ENCODE measurements at places on chromosomes 2 and 18. TPM values are rescaled to one million over a fixed set of nuclear protein-coding genes. Genes with fewer than 3 reads are reported as not detected.
A peak's percentile ranks its signal among the peaks of the same experiment; 100 is the strongest.

The DPYSL5 gene
- total RNA-seq = 0.19 TPM

The RAMP1 gene
- 253 TPM for total RNA-seq

The TRIM54 gene
- 218 TPM for total RNA-seq

The NUP35 gene
- 7.0 TPM for total RNA-seq

The MEP1B gene
- total RNA-seq = 0.13 TPM

The NGEF gene
- total RNA-seq = 0.24 TPM

- no peak for DNase-seq
These were observed 38.7 kb upstream of the ANXA4 start for GRCh38 chr2:69703189-69703588.

DNA sequence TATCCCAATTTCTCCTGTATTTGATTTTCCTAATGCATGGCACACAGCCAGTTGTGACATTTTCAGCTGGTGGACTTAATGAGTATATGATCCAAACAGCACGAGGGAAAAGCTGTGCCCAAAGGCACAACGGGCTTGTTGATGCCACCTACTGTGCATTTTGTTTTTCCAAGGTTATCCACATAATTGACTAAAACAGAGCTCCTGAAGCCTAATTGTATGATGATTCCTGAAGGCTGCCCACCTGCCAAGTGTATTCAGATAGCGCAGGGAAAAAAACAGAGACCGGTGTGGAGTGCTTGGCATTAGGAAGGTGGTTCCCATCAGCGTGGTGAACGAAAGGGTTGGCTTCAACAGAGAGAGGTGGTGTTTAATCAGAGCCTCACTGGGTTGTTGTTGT lies 14.9 kb downstream of the RBMS1 start:
- no peak for DNase-seq

- no peak for DNase-seq
These were observed 644 bp downstream of the PTGR3 start for GRCh38 chr18:75208155-75208835.

- no peak for DNase-seq
These were observed 42.8 kb downstream of the ESCO1 start for GRCh38 chr18:21557607-21558253.

DNA sequence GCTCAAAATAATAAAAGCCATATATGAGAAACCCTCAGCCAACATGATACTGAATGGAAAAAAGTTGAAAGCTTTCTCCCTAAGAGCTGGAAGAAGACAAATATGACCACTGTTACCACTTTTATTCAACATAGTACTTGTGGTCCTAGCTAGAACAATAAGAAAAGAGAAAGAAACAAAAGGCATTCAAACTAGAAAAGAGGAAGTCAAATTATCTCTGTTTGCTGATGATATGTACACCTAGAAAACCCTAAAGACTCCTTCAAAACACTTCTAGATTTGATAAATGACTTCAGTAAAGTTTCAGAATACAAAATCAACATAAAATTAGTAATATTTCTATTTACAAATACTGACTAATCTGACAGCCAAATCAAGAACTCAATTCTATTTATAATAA lies 328.8 kb upstream of the GCFC2 start:
- no peak for DNase-seq

DNA sequence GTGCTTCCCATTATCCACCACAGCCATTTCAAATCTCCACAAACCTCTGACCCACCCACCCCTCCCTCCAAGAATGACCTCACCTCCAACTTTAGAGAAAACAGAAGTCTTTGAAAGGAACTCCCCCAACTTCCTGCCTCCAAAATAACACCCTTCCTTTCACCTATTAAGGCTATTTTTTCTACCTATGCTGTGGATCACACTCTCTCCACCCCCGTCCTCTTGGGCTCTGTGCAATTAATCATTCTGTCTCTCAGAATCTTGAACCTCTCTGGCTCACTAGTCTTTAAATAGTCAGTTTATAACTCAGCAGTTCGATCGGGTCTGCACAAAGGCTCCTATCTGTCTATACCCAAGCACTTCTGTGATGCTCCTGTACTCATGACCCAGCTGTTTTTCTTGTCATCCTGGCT lies 37.3 kb upstream of the XPO1 start:
- DNase-seq = no peak

GRCh38 chr2:207122651-207123334 lies 43.0 kb downstream of the KLF7 start:
- DNase-seq = no peak

DNA sequence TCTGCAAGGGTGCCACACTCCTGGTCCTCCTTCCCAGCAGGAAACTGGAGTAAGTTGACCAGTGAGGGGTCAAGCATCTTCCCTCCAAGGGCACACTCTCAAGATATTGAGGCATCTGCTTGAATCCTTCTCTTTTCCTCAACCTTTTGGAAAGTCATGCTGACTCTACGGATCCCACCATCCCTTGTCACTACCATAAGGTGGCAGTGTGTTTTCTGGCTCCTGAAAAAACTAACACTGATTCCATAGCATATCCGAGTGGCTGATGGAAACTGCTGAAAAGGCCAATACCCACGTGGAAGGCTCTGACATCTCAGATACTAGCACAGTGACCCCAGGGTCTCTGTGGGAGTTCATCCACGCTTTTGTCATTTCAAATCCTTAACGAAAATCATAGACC lies 37.1 kb downstream of the GPR45 start:
- no peak for DNase-seq

DNA sequence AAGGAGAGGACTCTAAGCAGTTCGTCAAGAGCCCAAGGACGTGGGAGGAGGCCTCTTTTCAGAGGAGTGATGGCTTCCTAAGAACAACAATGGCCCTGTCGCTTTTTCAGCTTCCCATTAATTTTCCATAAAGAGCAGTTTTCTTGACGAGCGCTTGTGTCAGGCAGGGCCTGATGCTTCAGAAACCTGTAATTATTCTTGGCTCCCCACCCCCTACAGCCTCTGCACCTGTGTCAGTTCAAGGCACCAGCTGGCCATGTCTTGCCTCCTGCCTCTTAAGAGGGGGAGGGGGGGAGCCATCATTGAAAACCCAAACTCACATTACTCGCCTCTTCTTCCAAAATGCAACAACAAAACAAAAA lies 32.3 kb downstream of the KLF7 start:
- no peak for DNase-seq

GRCh38 chr2:134234535-134234934 lies 19.3 kb upstream of the MGAT5 start:
- DNase-seq = no peak

GRCh38 chr2:105609746-105610402 lies 134.8 kb upstream of the NCK2 start:
- no peak for DNase-seq

DNA sequence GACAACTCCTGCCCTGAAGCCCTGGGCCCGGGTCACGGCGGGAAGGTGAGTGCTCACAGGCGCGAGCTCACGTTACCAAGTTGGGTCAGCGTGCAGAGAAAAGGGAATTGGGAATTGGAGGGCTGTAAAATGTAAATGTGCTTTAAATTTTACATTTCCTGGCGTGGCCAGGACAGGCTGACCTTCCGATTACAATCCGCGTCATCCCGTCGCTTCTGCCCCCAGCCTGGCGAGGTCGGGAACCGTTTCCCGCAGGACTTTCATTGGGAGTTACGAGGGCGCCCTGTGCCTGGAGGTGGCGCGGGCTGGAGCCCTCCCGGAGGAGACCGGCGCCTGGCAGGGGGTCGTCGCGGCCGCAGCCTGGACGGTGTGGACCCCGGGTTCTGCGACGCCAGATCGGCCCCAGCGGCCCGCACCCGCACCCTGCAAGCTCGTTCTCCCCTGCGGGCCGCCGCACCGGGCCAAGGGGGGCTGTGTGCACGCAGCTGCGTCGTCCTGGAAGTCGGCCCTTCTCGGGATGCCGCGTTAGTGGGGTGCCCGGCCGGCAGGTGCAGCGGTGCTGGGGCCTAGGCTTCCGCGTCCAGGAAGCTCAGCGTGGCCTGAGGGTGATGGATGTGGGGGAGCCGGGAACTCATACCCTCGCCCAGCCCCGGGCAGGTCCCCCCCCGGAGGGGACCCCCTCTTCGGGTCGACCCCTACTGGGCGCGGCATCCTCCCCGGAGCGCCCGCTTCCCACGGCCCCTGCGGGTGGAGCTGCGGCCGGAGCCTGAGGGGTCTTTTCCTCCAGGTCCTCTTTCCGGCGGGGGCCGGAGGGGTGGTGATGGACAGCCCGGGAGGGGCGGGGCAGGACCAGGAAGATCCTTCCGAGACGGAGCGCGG lies 63.9 kb downstream of the LRRFIP1 start:
- no peak for DNase-seq

GRCh38 chr18:45254709-45255082 lies 360.6 kb upstream of the SLC14A2 start:
- no peak for DNase-seq

DNA sequence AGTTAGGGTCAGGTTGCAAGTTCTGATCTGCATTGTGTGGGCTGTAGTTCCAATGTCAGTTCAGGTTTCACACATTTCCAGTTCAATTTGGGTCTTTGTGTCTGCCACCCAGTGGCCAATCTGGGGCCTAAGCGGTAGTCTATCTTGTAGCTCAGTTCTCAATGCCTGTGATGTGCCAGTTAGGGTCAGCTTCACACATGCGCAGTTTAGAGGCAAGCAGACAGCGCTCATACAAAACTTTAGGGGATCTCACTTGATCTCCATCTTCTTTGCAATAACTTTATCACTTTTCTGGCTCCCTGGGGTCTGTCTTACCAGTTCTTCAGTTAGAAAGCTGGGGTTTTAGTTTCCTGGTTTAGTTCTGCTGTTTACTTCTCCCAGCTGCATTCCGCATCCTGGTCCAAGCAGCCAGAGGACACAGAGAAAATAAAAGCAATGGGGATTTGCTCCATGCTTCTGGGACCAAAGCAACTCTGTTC lies 11.0 kb upstream of the ZNF24 start:
- DNase-seq = peak; percentile 80

- no peak for DNase-seq
These were observed 860.4 kb upstream of the SOX11 start for GRCh38 chr2:4831751-4832150.

DNA sequence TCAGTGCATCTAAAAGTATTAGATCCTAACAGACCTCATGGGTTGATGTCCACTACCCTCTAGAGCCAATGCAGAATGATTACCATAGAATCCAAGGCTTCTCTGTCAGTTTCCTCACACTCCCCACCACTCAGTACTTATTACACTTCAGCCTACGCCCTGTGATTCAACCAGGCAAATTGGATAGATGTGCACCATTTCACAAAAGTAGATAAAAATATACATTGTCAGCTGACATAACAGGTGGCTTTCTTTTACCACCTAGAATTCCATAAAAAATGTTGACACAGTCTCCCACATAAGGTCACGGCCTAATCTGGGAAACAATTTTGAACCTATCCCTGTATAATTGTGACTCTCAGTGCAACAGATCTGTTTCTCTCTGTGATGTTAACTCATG lies 144.9 kb downstream of the CERS6 start:
- no peak for DNase-seq

DNA sequence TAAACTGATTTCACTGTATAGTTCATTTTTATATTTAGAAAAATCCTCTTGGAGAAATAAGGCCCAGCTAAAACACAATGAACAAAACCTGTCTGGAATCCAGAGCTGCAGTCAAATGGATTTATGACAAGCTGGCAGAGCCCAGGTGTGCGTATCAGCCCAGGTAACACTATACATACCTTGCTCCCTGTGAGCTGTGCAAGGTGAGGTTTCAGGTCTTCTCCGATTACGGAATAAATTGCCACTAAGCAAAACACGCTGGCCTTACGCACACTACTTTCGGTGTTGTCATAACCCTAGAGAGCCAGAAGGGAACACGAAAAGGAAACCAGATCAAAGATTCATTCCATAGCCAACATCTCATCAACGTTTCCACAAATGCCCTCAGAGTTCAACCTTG lies 61.9 kb upstream of the TFCP2L1 start:
- no peak for DNase-seq

DNA sequence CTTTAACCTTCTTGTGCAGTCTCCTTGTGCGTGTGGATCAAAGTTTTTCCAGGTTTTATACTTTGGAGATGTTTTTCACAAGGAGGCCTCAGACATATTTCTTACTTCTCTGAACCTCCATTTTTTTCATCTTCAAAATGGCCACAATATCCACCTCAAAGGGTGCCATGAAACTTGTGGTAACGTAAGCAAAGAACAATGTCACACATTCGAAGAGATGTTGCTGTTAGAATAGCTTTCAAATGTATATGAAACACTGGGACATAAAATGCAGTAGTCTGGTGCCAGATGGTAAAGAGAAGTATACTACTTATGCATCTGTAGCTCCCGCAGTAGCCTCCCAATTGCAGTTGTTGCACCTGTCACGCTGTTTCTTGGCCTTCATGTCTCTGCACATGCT lies 2.6 kb upstream of the KRCC1 start:
- DNase-seq = no peak

DNA sequence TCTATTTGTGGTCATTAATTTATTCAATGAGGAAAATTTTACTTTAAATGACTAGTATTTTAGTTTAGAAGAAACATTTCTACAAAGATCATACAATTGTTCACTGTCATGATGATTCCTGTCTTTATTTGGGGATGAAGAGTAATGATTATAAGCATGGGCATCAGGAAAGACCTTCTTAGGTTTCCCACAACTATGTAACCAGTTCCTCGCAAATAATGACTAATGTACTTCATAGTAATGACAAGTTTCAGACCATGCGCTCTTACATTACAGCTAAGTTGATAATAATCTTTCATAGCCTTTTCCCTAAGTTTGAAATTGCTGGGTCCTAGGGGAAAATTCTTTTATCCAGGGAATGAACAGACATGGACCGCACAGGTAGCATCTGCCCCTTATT lies 90.5 kb downstream of the MYO5B start:
- DNase-seq = no peak

DNA sequence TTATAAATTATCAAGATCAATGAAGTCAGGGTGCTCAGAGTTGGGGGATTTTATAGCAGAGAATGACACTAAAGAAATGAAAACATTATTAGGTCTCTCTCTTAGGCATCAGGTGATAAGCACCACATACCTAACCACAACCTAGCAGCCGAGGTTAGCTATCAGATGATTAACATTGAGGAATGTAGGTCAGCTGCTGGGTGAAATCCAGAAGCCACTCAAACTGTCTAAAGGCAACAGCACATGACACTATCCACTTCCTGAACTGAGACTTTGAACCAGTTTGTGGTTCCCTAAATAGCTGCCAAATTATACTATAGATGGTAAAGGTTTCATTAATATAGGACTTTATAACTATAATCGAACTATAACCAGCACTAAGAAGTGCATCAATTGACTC lies 4.7 kb downstream of the EPG5 start:
- no peak for DNase-seq

GRCh38 chr2:202014318-202014717 lies 19.3 kb upstream of the FZD7 start:
- DNase-seq = no peak

- no peak for DNase-seq
These were observed 174.1 kb downstream of the LRATD1 start for GRCh38 chr2:14806613-14807012.

DNA sequence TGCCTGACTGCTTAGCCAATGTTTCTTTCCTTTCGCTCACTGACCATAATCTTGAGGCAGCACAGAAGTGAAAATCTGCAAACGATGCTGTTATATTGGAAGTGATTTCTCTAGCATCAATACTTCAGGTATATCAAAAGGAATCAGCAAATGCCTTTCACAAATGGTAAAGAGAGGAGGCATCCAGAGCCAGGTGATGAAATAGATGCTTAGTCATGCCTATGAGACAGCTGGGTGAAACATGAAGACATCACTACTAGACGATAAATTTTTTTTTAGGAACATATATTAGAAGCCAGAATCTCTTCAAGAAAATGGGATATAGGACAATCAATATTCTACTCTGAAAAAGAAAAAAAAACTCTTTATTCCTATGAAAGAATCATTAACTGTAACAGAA lies 249.2 kb upstream of the SLC39A10 start:
- no peak for DNase-seq

- DNase-seq = no peak
These were observed at the start of gene AQP4 for GRCh38 chr18:26865557-26865956. TSS of gene AQP4 (minus strand) at chr18:26865707. CDS start at chr18:26865689, 18 bp downstream.

All from cardiac septum (tissue), 1 donor.